ENCODE measurements at places on chromosomes 13 and 19. TPM values are rescaled to one million over a fixed set of nuclear protein-coding genes. Genes with fewer than 3 reads are reported as not detected.
A peak's percentile ranks its signal among the peaks of the same experiment; 100 is the strongest.

The SMIM44 gene
- not detected for total RNA-seq

The ATP4A gene
- total RNA-seq, result not detected

The VN1R4 gene
- total RNA-seq, result not detected

GRCh38 chr19:35168196-35168595 lies 13.7 kb downstream of the FXYD5 start:
- DNase-seq, result no peak

GRCh38 chr13:49632156-49632555 lies 3.8 kb downstream of the ARL11 start:
- no peak for DNase-seq

DNA sequence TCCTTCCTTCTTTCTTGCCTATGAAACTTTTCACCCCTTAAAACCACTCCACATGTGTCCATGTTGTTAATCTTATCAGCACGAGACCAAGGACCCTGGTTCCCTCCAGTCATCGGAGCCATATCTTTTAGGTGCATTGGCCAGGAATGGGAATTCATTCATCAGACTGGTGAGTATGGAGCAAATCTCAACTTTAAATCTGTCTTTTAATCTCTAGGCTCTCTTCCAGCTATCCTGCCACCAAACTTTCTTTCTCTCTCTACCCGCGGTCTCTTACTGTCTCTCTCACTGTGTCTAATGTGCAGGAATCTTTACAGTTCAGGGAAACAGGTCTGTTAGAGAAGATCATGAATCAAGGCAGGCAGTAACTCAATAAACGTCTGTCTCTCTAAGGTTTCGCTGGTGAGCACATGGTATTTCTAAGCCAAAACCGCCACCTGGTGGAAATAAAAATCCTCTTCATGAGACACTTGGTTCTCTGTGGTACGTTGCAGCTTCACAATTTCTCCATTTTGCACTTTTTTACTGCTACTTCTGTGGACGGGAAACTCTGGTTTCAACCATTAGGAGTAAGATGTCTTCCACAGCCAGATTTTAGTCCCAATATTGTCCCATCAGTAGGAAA lies 16.1 kb downstream of the LGALS16 start:
- DNase-seq, result peak; percentile 30

The SLC1A6 gene
- not detected for total RNA-seq

DNA sequence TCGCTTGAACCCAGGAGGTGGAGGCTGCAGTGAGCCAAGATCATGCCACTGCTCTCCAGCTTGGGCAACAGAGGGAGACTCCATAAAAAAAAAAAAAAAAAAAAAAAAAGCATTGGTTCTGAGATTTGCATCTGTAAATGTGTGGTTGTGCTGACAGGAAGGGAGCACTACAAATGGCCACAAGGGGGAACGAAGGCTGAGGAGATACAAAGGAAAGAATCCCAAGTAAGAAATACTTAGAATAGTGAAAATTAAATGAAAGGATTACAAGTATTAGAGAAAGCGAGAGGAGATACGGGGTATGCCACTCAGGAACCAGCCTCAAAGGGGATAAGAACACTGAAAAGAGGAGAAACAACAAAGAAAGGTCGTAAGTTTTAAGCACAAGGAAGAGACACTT lies 284.9 kb downstream of the KLF12 start:
- DNase-seq, result peak; percentile 42
